ENCODE measurements at places on chromosomes 3 and 15.

DNA sequence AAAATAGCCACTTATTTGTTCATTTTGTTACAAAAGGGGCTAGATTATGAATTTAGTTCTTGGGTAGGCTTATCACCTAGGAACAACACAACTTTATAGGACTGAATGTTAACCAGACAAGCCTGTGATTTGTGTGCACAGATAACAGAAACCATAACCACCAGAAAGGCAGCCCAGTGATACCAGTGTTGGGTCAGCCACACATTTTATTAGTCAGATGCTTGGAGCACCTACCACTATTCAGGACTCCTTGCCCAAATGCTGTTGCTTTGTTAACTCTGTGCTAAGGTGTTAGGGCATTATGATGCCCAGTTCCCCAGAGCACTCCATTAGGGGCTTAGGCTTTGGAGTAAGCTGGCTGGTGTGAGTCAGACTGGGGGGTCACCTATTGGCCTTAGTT, 22.5 kb downstream of the PLCL2 start:
- no peak for DNase-seq

- no peak for DNase-seq
These were observed 392.2 kb upstream of the CFAP20DC start for GRCh38 chr3:59442046-59442445.

GRCh38 chr3:105880681-105881290, 12.0 kb upstream of the CBLB start:
- no peak for DNase-seq

GRCh38 chr3:138942861-138943623, 3.9 kb downstream of the FOXL2 start:
- DNase-seq: no peak

GRCh38 chr3:144032531-144033239, 61.1 kb downstream of the DIPK2A start:
- no peak for DNase-seq

DNA sequence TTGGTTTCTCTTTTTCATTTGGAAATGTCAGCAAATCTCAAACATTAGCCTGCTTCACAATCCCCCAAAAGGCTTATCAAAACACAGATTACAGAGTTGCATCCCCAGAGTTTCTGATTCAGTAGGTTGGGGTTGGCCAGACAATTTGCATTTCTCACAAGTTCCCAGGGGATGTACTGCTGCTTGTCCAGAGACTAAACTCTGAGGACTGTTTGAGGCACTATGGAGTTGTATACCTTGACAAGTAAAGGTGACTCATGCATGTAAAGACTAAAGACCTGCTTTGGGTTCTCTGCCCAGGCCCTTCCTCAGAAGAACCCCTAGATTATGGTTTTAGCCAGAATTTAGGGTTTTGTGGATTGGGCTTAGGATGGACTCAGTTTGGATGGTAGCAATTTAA, 151.1 kb upstream of the ARHGEF26 start:
- DNase-seq: no peak

- DNase-seq: no peak
These were observed 108.1 kb downstream of the LSAMP start for GRCh38 chr3:116337229-116337628.

- DNase-seq: no peak
These were observed 55.9 kb downstream of the IFT80 start for GRCh38 chr3:160343132-160343531.

- no peak for DNase-seq
These were observed 41.3 kb downstream of the TXNRD3 start for GRCh38 chr3:126613479-126614188.

DNA sequence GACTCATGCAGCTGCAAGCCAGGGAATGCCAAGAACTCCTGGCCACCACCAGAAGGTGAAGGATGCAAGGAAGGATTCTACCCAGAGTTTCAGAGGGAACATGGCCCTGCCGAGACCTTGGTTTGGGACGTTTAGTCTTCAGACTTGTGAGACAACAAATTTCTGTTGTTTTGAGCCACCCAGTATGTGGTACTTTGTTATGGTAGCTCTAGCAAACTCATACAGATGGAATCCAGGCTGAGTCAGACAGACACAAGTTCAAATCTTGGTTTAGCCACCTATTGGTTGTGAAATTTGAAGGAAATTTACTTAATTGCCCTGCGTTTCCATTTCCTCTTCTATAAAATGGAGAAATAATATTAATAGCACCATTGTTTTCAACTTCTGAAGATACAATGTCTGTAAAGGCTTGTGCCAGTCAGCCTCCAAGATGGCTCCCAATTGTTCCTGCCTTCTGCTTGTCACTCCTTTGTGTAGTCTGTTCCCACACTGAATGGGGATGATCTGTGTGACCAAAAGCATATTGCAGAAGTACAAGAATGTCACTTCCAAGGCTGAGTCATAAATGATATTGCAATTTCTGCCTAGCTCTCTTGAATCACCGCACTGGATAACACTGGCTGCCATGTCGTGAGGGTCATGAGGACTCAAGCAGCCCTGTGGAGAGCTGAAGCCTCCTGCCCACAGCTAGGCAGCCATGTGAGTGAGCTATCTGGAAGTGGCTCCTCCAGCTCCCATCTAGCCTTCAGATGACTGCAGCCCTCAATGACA, 223.5 kb upstream of the PROK2 start:
- no peak for DNase-seq

DNA sequence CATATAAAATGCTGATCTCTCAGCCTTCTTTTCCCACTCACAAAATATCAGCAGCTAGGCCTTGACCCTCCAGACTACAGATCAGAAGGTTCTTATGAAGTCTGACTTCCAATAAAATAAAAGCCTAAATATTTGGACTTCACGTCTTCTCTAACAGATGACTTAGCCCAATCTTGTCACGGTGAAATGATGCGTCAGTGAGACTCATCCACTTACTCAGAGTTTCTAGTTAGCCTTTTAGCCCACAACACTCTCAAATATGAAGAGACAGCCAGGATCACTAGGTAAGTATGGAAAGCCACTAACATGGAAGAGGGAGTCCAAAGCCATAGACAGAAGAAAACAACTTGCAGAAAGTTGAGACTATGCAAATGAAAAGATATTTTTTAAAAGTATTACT, 601.2 kb downstream of the PYDC2 start:
- DNase-seq: no peak

DNA sequence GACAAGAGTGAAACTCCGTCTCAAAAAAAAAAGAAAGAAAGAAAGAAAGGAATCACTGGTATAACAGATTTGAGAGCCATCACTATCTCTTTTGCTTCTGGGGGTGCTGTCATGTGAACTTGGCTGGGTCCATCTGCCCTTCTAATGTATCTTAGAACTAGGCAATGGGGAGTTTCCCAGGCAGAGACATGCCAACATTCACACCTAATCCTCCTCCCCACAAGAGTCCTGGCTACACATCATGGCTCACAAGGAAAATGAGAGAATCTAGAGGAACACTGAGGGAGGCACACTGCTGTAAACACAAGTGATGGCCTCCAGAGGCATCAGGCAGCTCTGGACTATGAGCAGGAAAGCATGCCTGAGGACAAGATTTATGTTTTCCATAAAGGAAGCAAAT, 67.8 kb upstream of the PPP2R3A start:
- no peak for DNase-seq

GRCh38 chr3:183287301-183287971, 34.4 kb downstream of the B3GNT5 start:
- DNase-seq: peak; percentile 21

GRCh38 chr3:195774917-195775316, 36.8 kb downstream of the MUC4 start:
- DNase-seq: no peak

DNA sequence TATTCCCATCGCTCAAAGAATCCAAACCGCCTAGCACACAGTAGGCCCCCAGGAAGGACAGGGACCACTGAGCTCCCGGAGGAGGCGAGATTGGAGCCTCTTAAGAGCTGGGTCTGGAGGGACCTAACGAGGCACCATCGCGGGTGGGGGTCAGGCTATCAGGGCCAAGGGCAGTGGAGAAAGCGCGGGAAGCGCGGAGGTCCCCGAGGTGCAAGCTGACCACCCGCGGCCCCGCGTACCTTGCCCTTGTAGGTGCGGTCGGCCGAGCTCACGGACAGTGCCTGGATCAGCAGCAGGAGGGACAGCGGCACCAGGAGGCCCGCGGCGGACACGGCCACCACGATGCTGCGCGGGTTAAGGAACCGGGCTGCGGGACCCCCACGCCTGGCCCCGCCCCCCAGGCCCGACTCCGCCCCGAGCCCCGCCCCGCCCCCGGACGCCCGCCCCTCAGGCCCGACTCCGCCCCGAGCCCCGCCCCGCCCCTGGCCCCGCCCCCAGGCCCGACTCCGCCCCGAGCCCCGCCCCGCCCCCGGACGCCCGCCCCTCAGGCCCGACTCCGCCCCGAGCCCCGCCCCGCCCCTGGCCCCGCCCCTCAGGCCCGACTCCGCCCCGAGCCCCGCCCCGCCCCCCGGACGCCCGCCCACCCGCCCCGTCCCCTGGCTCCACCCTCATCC, 3.9 kb downstream of the ZDHHC19 start:
- peak; percentile 27 for DNase-seq

- no peak for DNase-seq
These were observed 394.1 kb downstream of the ZBBX start for GRCh38 chr3:166986000-166986399.

- DNase-seq: no peak
These were observed 86.3 kb upstream of the ATP13A5 start for GRCh38 chr3:193464889-193465288.

GRCh38 chr15:81572190-81572589, 198.2 kb upstream of the TMC3 start:
- DNase-seq: no peak

DNA sequence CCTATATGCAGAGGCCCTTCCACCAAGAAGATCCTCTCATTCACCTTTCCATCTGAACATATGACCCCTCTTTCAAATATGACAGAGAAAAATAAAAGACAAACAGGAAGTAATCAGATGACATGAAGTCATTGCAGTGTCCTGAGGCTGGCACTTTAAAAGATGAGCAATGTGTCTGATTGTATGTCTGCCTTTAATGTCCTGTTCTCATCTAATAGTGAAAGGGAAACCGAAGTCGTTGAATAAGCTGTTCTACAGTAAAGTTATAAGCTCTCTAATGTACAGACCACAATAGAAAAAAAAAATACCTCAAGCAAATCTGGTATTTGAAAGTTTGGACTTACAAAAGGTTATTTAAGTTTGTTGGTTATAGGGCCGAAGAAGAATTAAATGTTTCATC, 243.0 kb downstream of the CLSTN2 start:
- DNase-seq: no peak

GRCh38 chr3:63972196-63972595, 51.1 kb downstream of the PSMD6 start:
- DNase-seq: no peak

DNA sequence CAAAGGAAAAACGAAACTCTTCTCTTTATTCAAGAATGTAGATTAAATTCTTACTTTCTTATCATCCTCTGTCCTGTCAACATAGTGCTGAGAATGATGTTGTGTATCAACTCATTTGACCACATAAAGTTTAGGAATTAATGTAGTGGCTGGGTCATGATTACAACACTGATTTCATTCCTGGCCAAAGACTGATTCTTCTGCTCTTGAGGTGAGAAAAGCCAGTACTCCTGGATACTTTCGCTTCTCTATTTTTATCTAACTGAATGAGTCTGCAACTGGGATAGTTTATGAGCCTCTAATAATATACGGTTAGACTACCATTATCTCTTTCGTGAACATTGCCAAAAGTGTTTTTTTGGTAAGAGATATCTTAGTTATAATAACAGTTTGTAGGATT, 173.0 kb downstream of the LPP start:
- no peak for DNase-seq

- no peak for DNase-seq
These were observed 74.8 kb upstream of the RPL32 start for GRCh38 chr3:12916159-12916558.

DNA sequence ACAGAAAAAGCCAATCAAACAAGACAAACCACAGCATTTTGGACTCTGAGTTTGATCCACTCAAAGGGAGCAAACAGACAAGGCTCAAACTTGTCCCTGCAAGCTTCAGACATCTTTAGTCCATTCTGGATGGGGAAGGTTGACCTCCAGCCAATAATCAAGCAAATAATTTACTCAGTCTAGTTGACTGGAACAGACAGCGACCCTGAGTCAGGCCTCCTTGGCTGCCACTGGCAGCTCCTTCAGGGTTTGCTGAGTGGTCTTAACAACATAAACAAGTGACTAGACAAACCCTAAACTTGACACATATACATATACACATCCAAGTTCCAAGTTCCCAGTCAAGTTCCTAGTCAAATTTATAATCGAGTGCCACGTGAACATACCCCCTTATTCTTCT, 313.9 kb downstream of the POLQ start:
- DNase-seq: no peak

DNA sequence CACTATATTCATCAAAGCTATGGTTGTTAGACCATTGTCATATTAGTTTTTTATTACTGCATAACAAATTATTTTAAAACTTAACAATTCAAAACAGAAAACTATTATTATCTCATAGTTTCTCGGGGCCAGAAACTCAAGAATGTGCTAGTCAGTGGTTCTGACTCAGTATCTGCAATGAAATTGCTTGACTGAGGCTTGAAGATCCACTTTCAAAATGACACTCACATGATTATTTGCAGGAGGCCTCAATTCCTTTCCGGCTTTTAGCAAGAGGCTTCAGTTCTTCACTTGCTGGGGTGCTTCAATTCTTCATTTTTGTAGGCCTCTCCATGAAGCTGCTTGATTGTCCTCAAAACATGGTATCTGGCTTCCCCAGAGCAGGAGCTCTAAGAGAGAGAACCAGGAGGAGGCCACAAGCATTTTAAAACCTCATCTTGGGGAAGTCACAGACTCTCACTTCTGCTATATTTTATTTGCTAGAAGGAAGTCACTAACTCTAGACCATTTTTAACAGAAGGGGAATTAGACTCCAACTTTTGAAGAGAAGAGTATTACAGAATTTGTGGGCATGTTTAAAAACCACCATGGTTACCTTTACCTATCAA, 383.7 kb downstream of the MFSD1 start:
- DNase-seq: no peak

GRCh38 chr3:130442284-130442683, 74.7 kb upstream of the COL6A6 start:
- no peak for DNase-seq

DNA sequence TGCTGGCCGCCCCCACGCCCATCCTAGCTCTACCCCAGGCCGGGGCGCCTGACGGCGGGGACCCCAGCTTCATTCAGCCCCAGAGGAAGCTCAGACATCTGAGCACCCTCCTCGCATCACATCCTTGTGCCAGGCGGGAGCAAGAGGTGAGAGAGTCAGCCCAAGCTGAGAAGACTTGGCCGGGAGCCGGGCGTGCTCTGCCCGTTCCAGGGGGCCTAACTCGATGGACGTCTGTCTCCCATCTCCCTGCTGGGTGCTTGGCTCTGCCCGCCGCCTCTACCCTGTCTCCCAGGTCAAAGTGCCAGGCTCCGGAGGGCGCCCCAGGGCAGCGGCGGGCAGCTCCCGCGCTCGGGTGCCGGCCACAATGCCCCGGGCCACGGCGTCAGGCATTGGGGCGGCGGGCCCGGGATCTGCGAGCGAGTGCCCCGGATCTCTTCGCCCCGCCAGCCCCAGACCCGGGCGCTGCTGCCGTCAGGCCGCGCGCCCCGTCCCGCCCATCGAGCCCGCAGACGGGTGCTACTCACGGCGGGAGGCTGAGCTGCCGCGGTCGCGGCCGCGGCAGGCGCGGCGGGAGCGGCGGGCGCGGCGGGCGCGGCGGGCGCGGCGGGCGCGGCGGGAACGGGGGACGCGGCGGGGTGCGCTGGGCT, 388 bp downstream of the DAPK2 start:
- no peak for DNase-seq

- DNase-seq: no peak
These were observed 911.2 kb downstream of the MCTP2 start for GRCh38 chr15:95142531-95142930.

GRCh38 chr15:36926427-36926825, 173.9 kb downstream of the MEIS2 start:
- no peak for DNase-seq

Measured in activated CD4-positive, alpha-beta T cell treated with anti-CD3 and anti-CD28 coated beads for 4 hours (primary cell).